ENCODE measurements at places on chromosomes 3 and 15. TPM values are rescaled to one million over a fixed set of nuclear protein-coding genes. Genes with fewer than 3 reads are reported as not detected.

- DNase-seq: no peak
Measured at GRCh38 chr15:23072633-23073032, 33.3 kb upstream of the TUBGCP5 start.

DNA sequence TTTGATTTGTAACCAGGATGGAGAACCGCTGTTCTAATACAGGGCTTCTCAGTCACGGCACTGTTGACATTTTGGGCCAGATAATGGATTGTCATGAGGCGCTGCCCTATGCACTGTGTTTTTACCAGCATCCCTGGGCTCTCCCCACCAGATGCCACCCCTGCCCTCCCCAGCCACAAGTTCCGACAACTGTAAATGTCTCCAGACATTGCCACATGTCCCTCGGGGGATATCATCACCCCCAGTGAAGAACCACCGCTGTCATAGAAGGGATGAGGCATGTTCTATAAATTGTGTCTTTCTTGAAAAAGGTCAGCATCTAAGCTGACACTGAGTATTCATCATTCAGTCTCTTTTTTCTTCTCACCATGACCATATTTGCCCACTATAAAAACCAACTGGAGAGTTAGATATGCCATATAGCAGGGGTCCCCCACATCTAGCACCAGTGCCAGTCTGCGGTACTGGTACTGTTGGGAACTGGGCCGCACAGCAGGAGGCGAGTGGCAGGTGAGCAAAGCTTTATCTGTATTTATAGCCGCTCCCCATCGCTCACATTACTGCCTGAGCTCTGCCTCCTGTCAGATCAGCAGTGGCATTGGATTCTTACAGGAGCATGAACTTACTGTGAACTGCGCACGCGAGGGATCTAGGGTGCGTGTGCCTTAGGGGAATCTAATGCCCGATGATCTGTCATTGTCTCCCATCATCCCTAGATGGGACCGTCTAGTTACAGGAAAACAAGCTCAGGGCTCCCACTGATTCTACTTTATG lies 260.5 kb upstream of the ST8SIA2 start:
- DNase-seq: no peak

MASP1 gene
- 8.2 TPM for polyA plus RNA-seq

GRCh38 chr15:40906991-40907802 lies 12.9 kb downstream of the VPS18 start:
- DNase-seq: no peak

HESX1 gene
- 3.7 TPM for polyA plus RNA-seq
